ENCODE measurements at places on chromosomes 6 and 20.

DNA sequence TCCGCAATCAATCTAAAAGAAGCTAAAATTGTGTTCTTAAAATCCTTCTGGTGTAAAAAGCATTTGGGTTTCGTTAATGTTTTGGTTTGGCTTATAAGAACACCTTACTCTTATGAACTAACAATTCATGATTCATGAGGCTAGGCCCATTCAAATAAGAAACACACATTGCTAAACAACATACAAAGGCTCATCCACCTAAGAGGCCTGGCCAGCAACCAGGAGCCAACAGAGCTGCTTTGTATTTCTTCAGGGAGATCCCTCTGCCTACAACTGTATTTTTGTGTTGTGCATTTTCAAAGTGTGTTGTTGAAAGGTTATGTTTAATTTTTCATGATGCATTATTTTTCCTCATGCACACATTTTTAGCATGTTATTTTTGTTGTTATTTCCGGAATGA is 98.6 kb downstream of the PTPRK start:
- DNase-seq = no peak

GRCh38 chr6:80156221-80156620 is 49.8 kb downstream of the BCKDHB start:
- no peak for DNase-seq

GRCh38 chr20:46746956-46747526 is 37.6 kb downstream of the SLC2A10 start:
- DNase-seq = no peak

GRCh38 chr6:88179692-88180091 is 13.5 kb upstream of the CNR1 start:
- no peak for DNase-seq

DNA sequence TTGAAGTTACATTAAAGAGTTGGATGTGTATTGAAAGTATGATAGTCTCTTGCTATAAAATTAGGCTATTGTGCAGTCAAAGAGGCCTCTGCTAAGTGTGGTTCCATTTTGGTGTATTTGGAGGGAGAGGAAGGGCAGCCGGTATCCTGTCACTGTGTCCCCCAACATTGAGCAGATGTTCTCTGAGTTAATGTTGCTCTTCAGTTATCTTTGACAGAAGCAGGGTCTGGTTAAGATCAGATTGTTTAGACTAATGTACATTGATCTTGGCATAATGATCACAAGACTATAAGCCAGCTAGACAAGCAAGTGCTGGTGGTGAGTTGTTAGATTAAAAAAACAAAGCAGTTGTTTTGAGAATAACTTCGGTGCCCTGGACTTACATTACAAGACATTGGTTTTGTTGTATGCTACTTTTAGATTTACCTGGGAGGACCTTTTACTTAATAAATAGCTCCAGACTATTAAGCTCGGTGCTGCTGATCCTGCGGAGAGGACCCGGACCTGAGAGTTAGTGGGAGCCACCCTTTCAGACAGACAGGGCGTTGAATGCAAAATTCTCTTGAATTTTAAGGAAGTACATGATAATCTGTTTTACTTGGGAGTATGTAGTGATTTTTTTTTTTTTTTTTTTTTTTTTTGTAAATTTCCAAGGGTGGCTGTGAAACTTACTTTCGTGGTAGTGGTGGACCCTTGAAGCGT is 97.8 kb downstream of the JARID2 start:
- no peak for DNase-seq

- peak; percentile 22 for DNase-seq
Observed at GRCh38 chr20:22684072-22684762, 99.8 kb upstream of the FOXA2 start.

GRCh38 chr6:125232466-125232865 is 69.3 kb downstream of the HDDC2 start:
- no peak for DNase-seq

- DNase-seq = no peak
Observed at GRCh38 chr6:54515013-54515412, 206.8 kb downstream of the TINAG start.

DNA sequence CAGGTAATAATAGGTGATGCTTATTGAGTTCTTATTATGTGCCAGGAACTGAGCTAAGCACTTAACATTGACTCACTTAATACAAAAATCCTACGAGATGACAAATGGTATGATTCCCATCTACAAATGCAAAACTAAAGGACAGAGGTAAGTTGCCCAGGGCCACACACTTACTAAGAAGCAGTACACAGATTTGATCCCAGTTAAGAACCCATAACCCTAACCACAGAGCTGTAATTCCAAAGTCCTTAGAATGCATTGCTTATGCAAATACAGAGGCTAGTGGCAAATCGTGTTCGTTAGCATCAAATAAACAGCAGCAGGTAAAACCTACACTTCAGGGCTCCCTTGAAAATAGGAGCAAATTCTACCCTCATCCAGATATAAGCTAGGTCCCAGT is 104.0 kb downstream of the SASH1 start:
- no peak for DNase-seq

DNA sequence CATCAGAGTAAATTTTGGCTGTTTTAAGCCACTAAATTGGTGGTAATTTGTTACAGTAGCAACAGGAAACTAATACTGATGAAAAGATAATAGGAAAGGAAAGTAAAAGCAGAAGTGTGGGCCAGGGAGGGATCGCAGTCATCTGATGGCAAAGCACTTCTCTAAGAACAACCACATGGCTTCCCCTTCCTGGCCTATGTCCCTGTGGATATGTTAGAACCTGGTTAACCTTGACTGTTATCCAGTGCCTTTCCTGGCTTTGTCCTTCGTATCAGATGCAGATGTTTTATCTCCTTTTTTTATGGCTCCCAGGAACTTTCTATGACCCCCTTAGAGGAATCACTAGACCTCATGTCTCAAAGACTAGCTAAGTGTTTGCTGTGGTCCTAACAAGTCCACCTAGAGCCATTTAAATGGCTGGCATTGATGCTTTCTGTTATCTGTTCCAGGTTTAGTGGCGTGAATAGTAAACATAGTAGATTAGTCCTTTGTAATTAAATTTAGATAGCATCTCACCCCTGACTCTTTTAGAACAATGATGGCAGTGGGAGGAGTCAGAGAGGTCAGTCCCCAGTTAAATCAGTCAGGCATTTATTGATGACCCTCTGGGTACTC is 79.2 kb upstream of the PHACTR2 start:
- no peak for DNase-seq

DNA sequence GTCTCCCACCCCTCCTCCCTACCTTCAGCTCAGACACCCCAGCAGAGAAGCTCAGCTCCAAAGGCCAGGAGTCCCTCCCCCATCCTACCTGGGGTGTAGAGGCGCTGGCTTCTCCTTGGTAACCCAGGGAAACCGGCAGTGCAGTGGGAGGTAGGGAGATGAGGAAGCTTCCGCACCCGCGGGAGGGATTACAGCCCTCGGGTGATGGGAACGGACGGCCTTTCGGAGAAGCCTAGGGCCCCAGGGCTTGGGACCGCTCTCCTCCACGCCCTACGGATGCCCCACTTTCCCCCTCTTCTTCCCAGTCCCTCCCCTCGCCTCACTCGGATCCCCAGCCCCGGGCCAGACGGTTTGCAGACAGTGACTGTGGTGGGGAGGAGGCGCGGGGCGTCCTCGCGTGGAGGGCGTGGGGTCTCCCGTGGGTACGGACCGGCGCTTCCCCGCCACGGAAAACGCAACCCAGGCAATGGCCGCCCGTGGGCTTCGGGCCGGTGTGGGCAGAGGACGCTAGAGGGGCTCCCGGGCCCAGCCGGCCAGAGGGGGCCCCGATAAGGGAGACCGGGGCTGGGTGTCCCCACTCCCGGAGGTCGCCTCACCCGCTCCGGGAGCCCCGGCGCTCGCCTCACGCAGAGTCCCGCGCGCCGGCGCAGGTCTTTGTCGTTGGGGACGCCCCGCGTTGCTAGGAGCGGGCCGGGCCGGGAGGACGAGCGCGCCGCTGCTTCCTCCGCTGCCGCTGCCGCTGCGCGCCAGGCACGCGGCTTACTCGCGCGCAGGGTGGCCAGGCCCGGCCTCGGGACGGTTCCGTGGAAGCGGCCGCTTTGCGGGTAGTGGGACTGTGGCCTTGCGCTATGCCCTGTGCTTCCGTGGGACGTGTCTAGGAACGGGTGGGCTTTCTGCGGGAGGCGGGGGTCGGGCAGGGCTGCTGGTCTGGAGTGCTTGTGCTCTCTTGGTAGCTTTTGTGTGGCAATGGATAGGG is 15.8 kb downstream of the AARS2 start:
- DNase-seq = no peak

DNA sequence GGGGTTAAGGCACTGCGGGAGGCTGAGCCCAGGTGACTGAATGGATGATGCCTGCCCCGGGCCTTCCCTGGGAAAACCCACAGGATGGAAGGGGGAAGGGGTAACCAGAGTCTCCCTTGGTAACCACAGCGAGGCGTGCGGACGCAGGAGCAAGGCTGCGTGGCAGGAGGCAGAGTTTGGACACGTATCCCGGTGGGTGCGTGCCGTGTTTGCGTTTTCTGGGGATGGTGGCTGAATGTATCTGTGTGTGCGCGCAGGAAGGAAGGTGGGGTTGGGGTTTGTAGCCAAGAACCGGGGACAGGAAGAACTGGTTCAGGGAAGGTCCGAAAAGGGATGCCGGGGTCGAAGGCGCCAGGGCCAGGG is 1.8 kb downstream of the MDGA1 start:
- no peak for DNase-seq

- DNase-seq = no peak
Observed at GRCh38 chr20:61575151-61575937, 323.3 kb downstream of the CDH4 start.
